NCI-H2107 (cell line): ENCODE measurements at places on chromosomes 4 and X.

- no peak for DNase-seq
Measured at GRCh38 chrX:111086591-111087006, 9.4 kb upstream of the PAK3 start.

DNA sequence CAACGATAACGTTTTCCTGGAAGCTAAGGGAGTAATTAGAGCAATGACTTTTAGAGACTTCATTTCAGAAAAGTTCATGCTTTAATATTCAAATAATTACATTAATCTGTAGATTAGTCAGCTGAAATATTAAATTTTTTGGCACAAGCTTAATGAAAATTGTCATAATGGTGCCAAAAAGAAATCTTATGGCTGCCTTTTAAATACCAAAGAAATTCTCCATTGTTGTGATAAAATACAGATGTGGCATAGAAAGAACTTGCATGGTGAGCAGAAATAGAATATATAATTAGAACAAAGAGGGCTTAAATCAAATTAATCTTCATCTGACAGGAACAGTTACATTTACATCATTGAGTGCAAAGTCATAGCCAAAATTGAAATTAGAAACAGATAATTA, 263.5 kb downstream of the AFF2 start:
- DNase-seq: no peak

GRCh38 chrX:10939424-10939823, 171.7 kb upstream of the HCCS start:
- DNase-seq: no peak

DNA sequence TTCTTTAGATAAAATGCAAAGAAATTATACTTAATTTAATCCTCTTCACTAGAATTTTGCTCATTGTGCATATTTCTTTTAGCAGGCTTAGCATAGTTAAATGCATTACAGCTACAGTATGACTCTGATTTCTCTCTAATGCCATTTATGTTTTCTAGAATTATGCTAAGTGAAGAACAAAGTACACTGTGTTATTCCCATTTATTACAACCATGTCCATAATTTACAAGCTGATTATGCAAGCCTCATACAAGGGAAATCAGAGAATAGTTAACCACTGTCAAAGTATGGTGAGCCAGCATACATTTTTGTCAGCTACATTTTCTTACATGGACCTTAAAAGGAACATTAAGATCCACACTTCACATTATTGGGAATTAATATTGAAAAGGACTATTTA, 99.1 kb downstream of the MAB21L2 start:
- no peak for DNase-seq

GRCh38 chr4:95550115-95550987, 1.6 kb upstream of the UNC5C start:
- no peak for DNase-seq

DNA sequence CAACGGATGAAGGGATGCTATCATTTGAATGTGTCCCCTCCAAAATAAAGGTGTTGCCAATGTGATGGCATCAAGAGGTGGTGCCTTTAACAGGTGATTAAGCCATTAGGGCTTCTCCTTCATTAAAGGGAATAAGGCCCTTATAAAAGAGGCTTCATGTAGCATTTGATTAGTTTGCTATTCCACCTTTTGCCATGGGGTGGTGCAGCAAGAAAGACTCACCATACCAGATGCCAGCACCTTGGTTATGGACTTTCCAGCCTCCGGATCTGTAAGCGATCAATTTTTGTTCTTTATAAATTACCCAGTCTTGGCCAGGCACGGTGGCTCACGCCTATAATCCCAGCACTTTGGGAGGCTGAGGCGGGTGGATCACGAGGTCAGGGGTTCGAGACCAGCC, 7.9 kb upstream of the SLC25A43 start:
- DNase-seq: no peak

- no peak for DNase-seq
Measured at GRCh38 chr4:125184116-125184515, 130.6 kb upstream of the FAT4 start.

DNA sequence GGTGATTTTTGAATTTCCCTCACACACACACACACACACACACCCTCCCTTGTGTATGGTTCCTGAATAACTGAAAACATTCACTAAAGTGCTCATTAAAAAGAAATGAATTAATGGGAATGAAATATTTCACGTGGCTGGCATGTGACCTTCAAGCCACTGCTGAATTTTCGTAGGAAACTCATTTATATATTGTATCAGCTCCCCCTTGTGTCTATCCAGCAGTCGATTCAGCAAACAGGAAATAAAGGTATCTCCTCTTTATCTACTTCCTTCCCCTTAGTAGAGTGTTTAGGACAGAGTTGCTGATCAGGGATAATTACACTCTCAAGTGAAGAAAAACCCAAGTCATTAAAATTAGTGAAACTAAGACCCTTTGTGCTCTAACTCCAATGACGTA, 912.6 kb upstream of the LCORL start:
- DNase-seq: no peak

DNA sequence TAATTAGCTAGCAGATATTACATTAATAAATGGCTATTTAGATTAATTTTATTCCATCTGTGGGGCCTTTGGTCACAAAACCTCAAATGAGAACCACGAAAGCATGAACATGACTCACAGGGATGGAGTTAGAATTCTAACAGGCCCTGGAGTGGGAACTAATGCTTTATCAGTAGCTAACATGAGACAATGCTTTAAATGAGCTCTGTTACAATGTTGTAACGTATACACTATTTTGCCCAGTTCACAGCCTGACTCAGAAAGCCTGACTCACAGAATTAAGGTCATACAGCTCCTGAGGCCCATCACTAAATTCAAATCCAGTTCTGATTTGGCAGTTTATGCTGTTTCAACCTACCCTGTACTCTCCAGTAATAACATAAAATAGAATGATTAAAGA, 23.2 kb downstream of the VEGFC start:
- no peak for DNase-seq

GRCh38 chrX:101195442-101196173, 24.0 kb upstream of the DRP2 start:
- no peak for DNase-seq

- no peak for DNase-seq
Measured at GRCh38 chrX:134244043-134244442, 7.1 kb downstream of the CCDC160 start.

DNA sequence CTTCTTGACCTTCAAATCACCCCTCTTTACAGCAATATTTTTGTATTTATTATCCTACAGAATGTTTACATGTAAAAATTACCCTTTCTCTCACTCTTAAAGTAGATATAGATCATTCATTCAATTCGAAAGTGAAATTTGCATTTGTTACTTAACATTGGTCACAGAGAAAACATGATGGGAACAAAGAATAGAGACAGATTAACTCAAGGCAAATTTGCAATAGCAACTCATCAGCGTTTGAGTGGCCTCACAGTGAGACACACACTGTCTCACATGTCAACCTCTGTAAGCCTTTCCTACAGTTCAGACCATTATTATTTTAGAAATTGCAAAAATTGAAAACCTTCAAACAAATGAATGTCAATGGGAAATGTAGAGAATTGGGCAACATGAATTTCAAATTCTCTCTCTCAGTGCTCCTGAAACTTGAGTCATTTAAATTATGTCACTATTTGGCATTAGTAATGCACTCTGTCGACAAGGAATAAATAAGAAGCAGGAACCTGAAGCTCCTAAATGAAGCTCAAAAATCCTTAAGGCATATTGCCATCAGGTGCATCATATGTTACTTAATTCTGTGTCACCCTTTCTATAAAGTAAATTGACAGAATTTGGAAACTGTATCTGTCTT, 148.3 kb upstream of the ANXA10 start:
- DNase-seq: no peak

- no peak for DNase-seq
Measured at GRCh38 chr4:142574306-142574705, 271.8 kb downstream of the INPP4B start.

- DNase-seq: no peak
Measured at GRCh38 chrX:72043636-72044035, 88.1 kb downstream of the RTL5 start.

- no peak for DNase-seq
Measured at GRCh38 chr4:87274327-87274726, 48.4 kb downstream of the HSD17B13 start.

DNA sequence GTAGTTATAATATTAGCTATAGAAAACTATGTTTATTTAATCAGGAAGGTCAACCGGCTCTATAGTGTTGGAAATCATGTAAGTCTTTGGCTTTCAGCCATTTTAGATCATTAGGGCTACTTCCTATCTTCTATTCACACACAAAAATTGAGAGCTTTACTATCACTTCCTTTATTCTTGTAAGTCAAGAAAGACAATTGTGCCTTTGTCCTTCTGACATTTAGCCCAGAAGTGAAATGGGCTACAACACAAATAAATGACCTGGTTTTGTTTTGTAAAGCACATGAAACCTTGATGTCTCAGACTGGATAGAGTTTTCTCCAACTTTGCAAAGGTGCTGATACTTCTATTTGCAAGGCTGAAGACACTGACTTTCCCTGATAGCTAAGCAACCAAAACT, 122.4 kb upstream of the ACSL4 start:
- no peak for DNase-seq

- no peak for DNase-seq
Measured at GRCh38 chrX:45596188-45596808, 395.6 kb upstream of the DIPK2B start.

DNA sequence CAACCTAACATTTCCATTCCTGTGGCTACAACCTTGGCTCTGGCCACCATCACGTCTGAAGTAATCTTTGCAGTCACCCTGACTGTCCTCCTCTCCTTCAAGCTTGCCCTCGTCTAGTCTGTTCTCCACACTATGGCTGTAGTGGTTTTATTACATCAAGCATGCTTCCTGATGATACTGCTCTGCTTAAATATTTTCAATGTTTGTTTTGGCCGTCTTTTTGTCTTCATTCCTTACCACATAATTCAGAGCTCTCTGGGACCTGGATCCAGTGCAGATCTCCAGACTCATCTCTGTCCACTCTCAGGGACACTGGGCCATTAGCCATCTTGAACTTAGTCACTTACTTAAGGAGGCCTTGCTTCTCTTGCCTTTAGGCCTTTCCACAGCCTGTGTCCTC, 27.7 kb upstream of the FREM3 start:
- DNase-seq: no peak

- DNase-seq: no peak
Measured at GRCh38 chr4:180280076-180280475, 1963.1 kb upstream of the TENM3 start.

- no peak for DNase-seq
Measured at GRCh38 chr4:119394826-119395225, 72.9 kb upstream of the FABP2 start.

GRCh38 chr4:70544279-70544868, 26.0 kb downstream of the AMTN start:
- no peak for DNase-seq

DNA sequence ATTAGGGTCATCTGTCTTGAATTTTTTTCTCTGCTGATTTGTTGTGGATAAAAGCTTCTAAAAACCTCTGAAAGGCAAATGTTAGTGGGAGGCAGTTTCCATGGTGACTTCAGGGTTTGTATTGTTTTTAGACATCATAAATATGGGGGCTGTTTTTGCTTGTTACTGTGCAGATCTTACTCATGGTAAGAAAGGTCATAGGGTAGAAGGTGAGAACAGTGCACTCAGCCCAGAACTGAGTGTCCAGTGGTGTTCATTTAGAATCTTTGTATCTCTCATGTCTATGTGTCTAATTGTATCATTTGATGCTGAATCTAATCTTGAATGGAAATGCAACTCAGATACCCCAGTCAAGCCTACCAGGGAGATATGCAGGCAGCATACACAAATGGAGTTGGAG, 609.8 kb downstream of the ZNF674 start:
- DNase-seq: no peak

- no peak for DNase-seq
Measured at GRCh38 chr4:8940792-8941491, 69.3 kb upstream of the HMX1 start.

- no peak for DNase-seq
Measured at GRCh38 chr4:7159923-7160322, 32.4 kb upstream of the SORCS2 start.

- no peak for DNase-seq
Measured at GRCh38 chrX:139203651-139204570, 326.6 kb upstream of the F9 start.

GRCh38 chr4:54497947-54498346, 159.8 kb upstream of the KIT start:
- no peak for DNase-seq

DNA sequence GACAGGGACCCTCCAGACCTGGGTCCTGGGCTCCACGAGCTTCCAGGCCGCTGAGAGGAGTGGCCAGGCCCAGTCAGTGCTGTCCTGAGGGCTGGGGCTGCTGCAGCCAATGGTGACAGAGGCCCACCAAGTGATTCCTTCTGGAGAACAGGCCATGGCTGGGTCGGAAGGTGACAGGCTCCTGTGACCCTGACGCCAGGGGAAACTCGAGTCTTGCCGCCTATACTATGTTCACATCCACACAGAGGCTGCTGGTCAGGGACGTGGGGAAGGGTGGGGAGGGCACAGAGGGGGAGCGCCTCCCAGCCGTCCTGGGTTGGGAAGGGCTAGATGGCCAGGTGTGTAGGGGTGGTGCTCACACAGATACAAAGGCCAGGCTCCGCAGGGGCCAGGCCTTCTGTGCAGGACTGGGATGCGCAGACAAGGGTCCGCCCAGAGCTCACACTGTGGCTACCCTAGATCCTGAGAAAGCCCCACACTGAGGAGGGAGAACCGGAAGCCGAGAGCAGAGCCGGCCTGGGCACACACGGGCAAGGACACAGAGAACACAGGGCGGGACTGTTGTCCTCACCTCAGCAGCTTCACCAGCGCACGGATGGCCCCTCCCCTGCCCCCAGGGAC, 81.4 kb downstream of the HTRA3 start:
- DNase-seq: no peak

DNA sequence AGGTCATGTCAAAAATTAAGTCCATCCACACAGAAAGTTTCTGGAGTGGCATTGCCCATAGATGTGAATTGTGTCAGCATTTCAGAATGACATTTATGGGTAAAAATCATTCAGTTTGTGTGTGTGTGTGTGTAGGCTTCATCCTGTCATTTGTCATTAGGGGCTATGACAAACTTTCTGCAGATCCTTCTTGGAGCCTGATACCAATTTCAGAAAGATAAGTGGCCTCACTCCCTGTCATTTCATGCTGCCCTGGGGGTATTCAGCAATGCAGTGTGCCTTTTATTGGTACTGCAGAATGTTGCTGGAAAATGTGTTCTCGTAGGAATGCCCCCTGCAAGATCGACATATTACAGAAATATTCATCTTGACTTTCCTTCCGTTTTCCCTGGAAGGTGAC, 659.7 kb downstream of the NLGN4X start:
- DNase-seq: no peak

GRCh38 chr4:188660796-188661195, 521.6 kb downstream of the TRIML1 start:
- no peak for DNase-seq

GRCh38 chrX:121641560-121641959, 594.1 kb downstream of the GLUD2 start:
- no peak for DNase-seq
